Thyroid gland (tissue), 4 donors: ENCODE measurements at places on chromosomes 7 and 10. TPM values are rescaled to one million over a fixed set of nuclear protein-coding genes. Genes with fewer than 3 reads are reported as not detected.

ELMO1 gene
- 423 TPM for total RNA-seq

DNA sequence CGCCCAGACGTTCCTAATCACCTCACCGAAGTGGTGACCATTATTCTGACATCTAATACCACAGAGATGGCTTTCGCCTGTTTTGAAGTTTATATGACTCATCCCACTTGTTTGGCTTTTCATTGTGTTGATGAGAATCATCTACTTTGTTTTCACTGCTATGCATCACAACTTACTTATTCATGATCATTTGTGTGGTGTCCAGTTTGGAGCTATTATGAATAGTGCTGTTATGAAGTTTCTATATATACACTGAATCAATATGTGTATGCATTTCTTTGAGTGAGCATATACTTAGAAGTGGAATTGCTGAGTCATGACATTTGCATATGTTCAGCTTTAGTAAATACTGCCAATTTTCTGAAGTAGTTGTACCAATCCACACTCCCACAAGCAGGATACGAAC is 38.6 kb upstream of the TNKS2 start:
- no peaks in the 10 kb centered on the region for H3K36me3 ChIP-seq
- H3K27ac ChIP-seq, result no peak overlapping the region
- H3K4me3 ChIP-seq, result no peak overlapping the region

GRCh38 chr10:110002801-110003523 is 4.8 kb upstream of the ADD3 start:
- H3K36me3 ChIP-seq, result no peaks in the 10 kb centered on the region
- no peak overlapping the region for H3K4me3 ChIP-seq
- H3K27ac ChIP-seq, result no peak overlapping the region
- H3K4me1 ChIP-seq, result peaks cover 9% of the 10 kb centered on the region
- H3K27me3 ChIP-seq, result no peaks in the 10 kb centered on the region
- DNase-seq, result no peak

DNA sequence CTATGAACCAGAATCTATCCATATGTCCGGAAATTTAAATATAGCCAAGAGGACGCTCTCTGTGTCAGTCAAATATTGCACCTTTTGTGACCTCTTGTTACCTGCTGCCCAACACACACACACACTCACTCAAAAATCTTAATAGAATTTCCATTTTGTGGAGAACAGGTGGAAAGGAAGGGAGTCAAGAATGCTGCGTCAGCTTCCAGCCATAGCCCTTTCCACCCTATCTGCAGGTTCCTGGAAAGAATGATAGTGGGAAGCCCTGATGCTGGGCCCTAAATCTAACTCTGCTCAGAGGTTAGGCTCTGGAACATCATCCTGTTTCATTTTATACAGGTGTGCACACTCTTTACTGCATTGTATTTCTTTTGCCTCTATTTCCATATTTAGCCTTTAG is 9.6 kb upstream of the GPNMB start:
- no peaks in the 10 kb centered on the region for H3K4me1 ChIP-seq
- no peak for DNase-seq
- H3K27me3 ChIP-seq, result no peaks in the 10 kb centered on the region
- H3K4me3 ChIP-seq, result no peak overlapping the region
- H3K27ac ChIP-seq, result no peak overlapping the region
